ENCODE measurements at places on chromosomes 3 and 15. TPM values are rescaled to one million over a fixed set of nuclear protein-coding genes. Genes with fewer than 3 reads are reported as not detected.

CHST2 gene
- total RNA-seq = 2.9 TPM

HRG gene
- total RNA-seq = not detected

AMIGO3 gene
- 0.31 TPM for total RNA-seq

SLC28A1 gene
- not detected for total RNA-seq

PLSCR2 gene
- not detected for total RNA-seq

LTF gene
- total RNA-seq = not detected

ITPR1 gene
- total RNA-seq = 85.8 TPM

SLC4A7 gene
- total RNA-seq = 55.9 TPM

PAQR9 gene
- total RNA-seq = not detected

CIDEC gene
- total RNA-seq = not detected

EPB42 gene
- not detected for total RNA-seq
